ENCODE measurements at places on chromosomes 11 and 22.

GRCh38 chr22:19824212-19824925 is 30.3 kb downstream of the GNB1L start:
- no peak for DNase-seq

GRCh38 chr11:110128161-110128560 is 35.0 kb downstream of the ZC3H12C start:
- DNase-seq: no peak

GRCh38 chr11:76758311-76758710 is 24.8 kb upstream of the TSKU start:
- no peak for DNase-seq

- no peak for DNase-seq
Observed at GRCh38 chr11:6228520-6228919, 5.9 kb downstream of the FHIP1B start.

DNA sequence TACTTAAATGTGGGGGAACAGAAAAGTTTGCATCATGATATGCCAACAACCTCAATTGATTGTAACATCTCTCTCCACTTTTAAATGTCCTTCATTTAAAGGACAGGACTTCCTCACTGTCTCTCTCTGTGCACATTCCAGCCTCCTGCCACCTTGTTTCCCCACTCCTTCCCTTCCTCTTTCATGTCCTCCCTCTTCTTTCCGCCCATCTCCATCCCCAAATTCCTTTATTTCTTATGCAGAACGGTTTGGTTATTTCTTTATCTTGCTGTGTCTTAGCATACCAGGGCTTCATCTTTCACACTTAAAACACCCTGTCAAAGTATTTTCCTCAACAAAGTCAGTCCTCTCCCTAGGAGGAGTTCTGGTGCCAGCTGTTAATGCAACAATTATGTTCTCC is 293.8 kb downstream of the NXPE2 start:
- no peak for DNase-seq

- DNase-seq: no peak
Observed at GRCh38 chr11:125378083-125378482, 118.0 kb downstream of the FEZ1 start.

GRCh38 chr11:112608509-112608908 is 347.8 kb upstream of the PLET1 start:
- no peak for DNase-seq

- DNase-seq: no peak
Observed at GRCh38 chr11:64621283-64622019, 30.4 kb downstream of the SLC22A12 start.

GRCh38 chr11:129242855-129243254 is 50.7 kb upstream of the ARHGAP32 start:
- no peak for DNase-seq

DNA sequence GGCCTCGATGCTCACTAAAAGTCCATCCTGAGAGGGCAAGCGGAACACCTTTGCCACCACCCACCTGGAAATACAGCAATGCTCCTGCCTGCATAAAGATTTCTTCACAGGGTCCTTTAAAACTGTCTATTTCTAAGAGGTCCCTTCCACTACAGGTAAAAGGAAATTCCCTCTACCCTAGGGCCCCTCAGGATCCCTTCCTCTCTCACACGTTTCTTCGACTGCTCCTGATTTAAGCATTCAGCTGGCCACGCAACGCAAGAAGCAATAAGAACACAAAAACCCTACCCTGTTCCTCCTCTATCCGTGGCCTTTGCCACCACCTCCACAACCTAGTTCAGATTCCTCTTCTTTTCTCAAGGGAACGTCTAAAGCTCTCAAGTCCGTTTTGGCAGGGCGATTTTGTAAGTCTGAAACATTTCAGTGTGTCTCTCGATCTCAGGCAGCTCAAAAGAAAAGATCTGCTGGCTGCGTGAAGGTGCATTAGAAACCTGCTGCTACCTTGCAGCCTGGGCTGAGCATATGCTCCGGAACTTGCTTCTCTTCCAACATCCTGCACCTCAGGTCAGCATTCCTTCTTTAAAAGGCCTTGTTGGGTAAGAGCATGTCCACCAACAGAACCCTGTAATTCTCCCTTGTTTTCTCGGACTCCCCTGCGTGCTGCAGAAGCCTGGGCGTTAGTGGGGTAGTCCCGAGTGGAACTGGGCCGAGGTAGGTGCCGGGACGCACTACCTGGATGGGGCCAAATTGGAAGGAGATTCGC is 1.6 kb downstream of the LGR4 start:
- DNase-seq: no peak

DNA sequence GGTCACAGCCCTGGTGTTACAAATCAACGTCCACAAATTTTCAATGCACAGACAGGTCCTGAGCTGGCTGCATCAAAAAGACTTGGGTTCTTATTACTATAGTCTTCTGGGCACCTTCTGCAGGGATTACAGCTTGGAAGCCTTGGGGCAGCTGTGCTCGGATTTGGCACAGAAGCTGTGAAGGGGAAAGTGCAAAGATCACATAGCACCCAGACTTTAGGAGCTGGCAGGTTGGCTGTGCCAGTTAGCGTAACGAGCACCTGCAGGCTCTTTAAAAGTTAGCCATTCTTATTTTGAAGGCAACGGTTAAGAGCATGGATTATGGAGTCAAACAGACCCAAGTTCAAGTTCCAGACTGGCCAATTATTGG is 100.4 kb downstream of the ARL14EP start:
- DNase-seq: no peak

DNA sequence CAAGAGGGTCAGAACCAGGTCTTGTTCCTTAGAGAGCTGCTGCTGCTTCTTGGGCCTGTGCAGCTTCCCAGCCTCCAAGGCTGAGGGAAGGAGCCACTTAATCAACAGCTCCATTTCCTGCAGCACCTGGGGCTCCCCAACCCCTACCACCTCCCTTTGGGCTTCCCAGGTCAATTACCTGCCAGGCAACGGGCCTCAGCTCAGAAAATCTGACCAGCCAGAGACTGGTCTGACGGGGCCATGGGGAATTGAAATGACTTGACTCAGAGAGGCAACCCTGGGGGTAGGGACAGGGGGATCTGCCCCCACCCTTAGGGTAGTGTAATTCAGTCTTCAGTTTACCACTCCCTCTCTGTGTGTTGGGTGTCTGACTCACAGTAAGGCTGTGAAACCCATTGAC is 4.7 kb upstream of the MAJIN start:
- no peak for DNase-seq

GRCh38 chr22:24592851-24593558 is at the start of gene LRRC75B:
TSS of gene LRRC75B (minus strand) at chr22:24593073. CDS start at chr22:24593039, 34 bp downstream.
- peak; percentile 30 for DNase-seq

GRCh38 chr22:37202001-37202555 is 10.2 kb downstream of the SSTR3 start:
- DNase-seq: no peak

GRCh38 chr11:15840966-15841365 is 515.4 kb downstream of the SOX6 start:
- DNase-seq: no peak

DNA sequence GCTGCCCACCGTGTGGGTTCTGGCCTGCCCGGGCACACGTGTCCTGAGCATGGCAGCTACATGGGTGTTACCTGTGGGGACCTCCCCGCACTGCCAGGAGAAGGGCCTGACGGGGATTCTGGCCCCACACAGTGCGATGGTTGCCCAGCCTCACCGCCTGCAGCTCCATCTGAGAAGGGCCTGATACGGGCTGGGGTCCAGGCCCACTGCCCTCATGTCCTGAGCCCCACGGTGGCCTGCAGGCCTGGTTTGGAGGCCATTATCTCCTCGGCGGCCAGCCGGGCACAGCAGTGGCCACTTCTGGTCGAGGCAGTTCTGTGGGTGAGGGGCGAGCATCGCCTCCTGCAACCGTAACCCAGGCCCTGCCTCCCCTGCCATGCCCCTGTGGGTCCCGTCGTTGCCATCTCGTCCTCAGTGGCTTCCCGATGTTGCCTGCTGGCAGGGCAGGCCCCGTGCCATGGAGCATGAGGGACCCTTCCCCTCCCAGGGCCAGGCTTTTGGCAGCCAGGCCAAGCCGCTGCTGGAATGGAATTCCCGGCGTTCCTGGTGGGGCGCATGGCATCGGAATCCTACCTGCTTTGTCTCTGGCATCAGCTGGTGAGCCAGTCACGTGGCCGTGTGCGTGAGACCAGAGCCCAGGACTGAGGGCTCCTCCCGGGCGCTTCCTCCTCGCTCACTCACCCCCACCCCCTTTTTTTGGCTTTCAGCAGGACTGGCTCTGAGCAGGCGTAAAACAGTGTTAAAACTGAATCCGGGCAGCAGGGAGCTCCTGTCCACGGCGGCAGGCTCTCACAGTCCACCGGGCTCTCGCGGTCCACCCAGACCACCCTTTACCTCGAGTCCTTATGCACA is 71.9 kb upstream of the PPARA start:
- DNase-seq: no peak

GRCh38 chr22:18116634-18117033 is 6.0 kb downstream of the TUBA8 start:
- no peak for DNase-seq

DNA sequence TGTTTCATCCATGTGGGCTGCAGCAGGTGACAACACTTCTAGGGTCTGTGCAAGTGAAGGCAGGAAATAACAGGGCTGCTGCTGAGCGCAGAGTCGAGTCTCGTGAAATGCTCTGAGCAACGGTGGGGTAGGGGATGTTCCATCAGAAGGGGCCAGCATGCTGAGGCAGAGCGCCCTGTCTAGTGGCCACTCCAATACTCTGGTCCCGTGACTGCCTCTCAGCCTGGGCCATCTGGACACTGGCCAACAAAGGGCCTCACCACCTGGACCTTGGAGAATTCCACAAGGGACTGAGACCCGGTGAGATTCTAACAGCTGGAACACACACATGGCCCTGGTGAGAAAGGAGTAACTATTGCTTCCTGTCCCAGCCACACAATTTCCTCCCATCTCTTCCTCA is 375.7 kb downstream of the SHANK2 start:
- DNase-seq: no peak

DNA sequence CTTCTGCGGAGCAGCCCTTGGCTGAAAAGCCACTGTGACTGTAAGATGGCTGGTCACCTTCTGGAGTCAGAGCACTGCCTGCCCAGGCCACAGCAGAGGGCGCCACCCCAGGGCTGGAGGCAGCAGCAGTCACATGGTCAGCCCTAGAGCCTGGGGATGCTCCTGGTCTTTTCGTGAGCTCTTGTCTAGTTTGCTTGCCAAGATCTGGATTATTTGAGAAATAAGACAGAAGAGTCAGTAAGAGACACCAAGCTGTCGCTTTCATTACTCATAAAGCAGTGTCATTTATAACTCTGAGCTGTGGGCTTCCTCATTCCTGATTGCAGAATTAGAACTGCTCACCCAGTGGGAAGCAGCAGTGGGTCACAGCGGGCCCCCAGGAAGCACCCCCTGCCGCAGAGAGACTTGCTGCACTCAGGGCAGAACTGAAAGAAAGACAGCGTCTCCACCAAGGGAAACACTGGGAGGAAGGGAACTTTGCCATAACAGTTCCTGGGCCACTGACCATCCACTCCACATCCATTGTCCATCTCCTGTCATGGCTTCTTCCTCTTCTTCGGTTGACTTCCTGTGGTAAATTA is 56.7 kb downstream of the PPP6R2 start:
- no peak for DNase-seq

DNA sequence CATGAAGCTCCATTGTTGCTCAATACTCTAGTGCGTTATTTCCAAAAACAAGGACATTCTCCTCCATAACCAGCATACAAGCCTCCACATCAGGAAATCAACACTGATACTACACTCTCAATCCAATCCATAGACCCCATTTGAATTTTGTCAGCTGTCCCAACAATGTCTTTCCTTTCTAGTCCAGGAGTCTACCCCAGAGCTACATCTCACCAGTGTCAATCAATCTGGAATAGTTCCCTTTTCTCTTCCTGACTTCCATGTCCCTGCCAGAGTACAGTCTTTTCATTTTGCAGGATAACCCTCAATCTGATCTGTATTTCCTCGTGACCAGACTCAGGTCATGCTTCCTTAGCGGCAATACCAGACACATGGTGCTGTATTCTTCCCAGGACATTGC is 43.0 kb downstream of the TCF20 start:
- DNase-seq: no peak

GRCh38 chr11:66142370-66143263 is 72.5 kb downstream of the PACS1 start:
- DNase-seq: no peak
